ENCODE measurements at places on chromosomes 13 and 19. TPM values are rescaled to one million over a fixed set of nuclear protein-coding genes. Genes with fewer than 3 reads are reported as not detected.

The EIF3K gene
- total RNA-seq: 656 TPM

The PSG11 gene
- not detected for total RNA-seq

The RASL11A gene
- total RNA-seq: 3.6 TPM

The SLC10A2 gene
- total RNA-seq: not detected

The NTF4 gene
- total RNA-seq: 0.63 TPM

The SYNE4 gene
- total RNA-seq: 0.28 TPM

The GPX4 gene
- 476 TPM for total RNA-seq

The MBD3L3 gene
- total RNA-seq: not detected

The PNMA8C gene
- total RNA-seq: not detected

The KCNJ14 gene
- total RNA-seq: 1.1 TPM

The GPALPP1 gene
- total RNA-seq: 10.4 TPM

The JAK3 gene
- total RNA-seq: 0.19 TPM

The IL4I1 gene
- 0.35 TPM for total RNA-seq

The SYDE1 gene
- 17.2 TPM for total RNA-seq

The HRC gene
- not detected for total RNA-seq

The GRAMD1A gene
- 147 TPM for total RNA-seq

The FPR2 gene
- not detected for total RNA-seq

The CEACAM3 gene
- total RNA-seq: not detected

The ZNF100 gene
- total RNA-seq: not detected

The OR7A5 gene
- total RNA-seq: not detected

The ZNF600 gene
- total RNA-seq: 0.11 TPM

The PIP5K1C gene
- 11.8 TPM for total RNA-seq

The KLK1 gene
- 0.20 TPM for total RNA-seq

The ZNF490 gene
- total RNA-seq: 0.89 TPM

The APOC4 gene
- total RNA-seq: not detected

All from A549 treated with Mapracorat at 1 μM for 4 hours (cell line).